T-cell (primary cell): ENCODE measurements at places on chromosomes 2 and 18.

DNA sequence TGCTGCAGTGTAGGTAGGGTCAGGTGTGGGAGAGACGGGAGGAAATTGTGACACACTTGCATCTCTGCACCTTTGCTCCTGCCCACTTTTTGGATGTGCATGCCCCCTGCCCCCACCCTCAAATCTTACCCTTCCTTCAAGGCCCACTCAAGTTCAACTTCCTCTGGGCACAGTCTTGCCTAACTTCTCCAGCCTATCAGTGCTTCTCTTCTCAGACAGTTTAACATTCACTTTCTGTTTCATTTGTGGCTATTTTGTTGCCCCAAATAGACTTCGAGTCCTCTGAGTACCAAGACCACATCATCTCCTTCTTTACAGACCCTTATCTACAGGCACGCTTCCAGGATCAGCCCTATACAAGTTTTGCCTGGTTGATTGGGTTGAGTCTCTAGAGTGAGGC, 2.7 kb downstream of the ST8SIA5 start:
- no peak overlapping the region for H3K4me3 ChIP-seq
- DNase-seq: no peak
- peaks cover 10% of the 10 kb centered on the region for H3K4me1 ChIP-seq
- no peaks in the 10 kb centered on the region for H3K36me3 ChIP-seq
- H3K27me3 ChIP-seq: peaks cover 11% of the 10 kb centered on the region

DNA sequence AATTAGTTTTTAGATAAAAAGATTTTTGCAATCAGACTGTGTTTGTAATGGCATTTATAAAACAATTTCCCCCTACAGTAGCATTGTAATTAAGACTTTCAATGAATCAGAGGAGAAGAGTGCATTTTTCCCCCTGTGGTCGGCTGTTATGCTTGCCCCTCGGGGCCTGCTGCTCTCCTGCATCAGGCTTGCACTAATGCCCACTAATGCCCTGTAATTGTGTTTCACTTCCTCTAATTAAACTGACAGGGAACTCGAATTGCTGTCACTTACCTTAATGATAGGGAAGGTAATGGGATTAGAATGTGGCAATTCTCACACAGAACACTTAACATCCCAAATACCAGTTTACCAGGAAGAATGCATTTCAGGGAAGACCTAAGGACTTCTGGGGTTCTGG, 61.2 kb upstream of the LRRTM1 start:
- no peaks in the 10 kb centered on the region for H3K36me3 ChIP-seq
- H3K4me3 ChIP-seq: no peak overlapping the region
- H3K4me1 ChIP-seq: no peaks in the 10 kb centered on the region

DNA sequence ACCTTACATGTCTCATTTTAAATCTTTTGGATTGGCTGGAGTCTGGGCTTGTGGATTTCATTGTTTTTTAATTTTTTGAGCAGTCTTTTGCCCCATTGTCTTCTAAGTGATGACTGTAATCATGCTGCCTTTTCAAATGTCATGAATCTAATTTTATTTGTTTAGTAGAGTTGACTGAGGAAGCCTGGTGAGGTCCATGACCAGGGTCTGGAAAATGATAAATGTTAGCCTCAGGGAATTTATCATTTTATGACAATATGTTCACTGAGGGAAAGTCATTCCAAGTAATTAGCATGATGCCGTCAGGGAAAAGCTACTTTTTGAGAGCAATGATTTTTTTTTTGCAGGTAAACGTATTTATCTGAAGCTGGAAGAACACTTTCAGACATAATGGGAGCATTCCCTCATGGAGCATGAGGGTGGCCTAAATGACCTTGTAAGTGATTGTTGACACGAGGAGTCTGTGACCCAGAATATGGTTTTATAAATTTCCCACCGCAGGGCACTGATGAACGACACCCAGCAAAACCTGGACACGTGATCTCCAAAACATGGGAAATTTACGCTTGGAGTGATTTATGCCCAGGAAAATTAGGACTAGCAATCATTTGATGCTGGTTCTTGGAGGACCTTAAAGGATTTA, 155.3 kb upstream of the NABP1 start:
- no peaks in the 10 kb centered on the region for H3K4me1 ChIP-seq
- H3K4me3 ChIP-seq: no peak overlapping the region
- H3K27ac ChIP-seq: no peak overlapping the region
- no peak for DNase-seq

DNA sequence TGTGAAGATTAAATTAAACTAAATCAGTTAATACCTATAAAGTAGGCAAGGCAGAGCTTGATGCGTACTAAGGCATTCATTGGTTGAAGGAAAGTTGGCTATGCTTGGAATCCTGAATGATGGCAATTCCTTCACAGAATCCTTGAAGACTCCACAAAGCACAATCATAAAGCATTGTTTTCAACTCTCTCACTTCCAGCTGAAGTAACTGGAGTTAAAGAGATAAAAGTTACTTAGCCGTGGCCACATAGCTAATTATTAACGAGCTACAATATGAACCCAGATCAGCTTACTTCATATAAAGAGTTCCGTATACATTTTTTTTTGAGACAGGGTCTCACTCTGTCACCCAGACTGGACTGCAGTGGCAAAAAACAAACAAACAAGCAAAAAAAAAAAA, 483.9 kb upstream of the DDX18 start:
- DNase-seq: no peak
- H3K27ac ChIP-seq: no peak overlapping the region
- H3K27me3 ChIP-seq: no peaks in the 10 kb centered on the region
- H3K36me3 ChIP-seq: no peaks in the 10 kb centered on the region
- H3K4me3 ChIP-seq: no peak overlapping the region
- no peaks in the 10 kb centered on the region for H3K4me1 ChIP-seq
